ENCODE measurements at places on chromosomes 5 and 9.

DNA sequence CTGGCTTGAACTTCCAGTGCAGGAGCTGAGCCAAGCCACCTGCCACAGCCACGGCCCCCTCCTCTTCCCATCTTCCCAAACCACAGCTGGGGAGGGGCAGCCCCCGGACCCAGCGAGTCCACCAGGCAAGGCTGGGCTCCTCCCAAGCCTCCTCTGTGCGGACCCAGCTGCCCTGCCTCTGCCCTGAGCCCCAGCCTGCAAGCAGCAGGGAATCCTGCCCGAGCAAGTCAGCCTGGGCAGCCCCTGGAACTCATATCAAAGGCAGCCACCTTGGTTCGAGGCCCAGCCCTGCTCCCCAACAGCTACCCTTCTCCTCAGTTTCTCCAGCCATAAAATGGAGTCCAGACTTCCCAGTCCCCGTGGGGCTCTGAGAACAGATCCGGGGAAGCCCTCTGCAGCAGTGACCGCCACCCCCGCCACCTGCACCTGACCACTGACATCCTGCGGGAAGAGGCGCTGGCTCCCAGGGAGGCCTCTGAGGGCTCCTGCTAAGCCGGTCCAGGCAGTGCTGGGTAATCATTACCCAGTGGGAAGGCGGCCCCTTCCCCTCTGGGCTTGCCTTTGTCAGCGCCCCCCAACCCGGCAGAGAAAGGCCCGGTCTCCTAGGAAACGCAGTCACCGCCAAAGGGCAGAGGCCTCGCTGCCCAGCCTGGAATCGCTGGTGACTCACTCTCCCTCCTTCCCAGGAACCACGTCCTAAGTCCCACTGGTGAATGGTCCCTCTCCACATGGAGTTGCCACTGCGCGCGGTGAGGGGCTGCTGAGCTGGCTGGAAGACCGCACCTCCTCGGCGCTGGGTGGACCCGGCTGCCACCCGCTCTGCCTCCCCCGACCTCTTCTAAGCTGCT, 1.5 kb downstream of the VAV2 start:
- peak; percentile 92 for DNase-seq

DNA sequence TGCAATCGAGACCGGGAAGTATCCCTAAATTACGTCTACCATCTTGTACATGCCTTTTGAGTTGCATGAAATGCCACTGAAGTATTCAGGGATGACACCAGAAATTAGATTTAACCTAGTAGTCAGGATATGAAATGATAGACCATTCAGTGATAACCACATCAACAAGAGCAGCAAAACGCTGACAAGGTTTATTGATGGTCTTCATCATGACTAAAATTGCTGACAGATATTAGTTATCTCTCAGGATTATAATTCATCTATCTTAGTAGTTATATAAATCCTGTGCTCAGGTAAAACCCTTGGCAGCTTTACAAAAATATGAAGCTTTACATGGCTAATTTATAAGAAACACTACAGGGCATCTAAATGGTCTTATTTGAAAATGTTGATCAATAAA, 1104.7 kb downstream of the EFNA5 start:
- no peak for DNase-seq

DNA sequence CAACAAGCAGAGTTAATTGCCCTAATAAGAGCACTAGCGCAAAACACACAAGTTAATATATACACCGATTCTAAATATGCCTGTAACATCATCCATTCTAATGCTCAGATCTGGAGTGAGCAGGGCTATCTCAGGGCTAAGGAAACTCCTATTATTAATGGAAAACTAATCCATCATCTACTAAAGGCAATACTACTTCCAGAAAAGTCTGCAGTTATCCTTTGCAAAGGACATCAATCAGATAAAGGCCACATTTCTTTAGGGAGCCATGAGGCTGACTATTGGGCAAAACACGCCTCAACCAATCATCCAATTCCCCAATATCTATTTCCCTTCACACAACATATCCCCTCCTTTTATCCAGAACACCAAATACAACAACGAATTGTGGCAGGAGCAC, 1032.3 kb upstream of the NUDT12 start:
- DNase-seq, result no peak

- no peak for DNase-seq
These were observed 199.4 kb upstream of the SLC24A2 start for GRCh38 chr9:19988281-19988680.

GRCh38 chr9:121930956-121931355, 162.2 kb downstream of the TTLL11 start:
- DNase-seq, result no peak

GRCh38 chr5:82745016-82745415, 332.2 kb downstream of the TMEM167A start:
- no peak for DNase-seq

- DNase-seq, result no peak
These were observed 26.2 kb upstream of the ERGIC1 start for GRCh38 chr5:172807766-172808311.

DNA sequence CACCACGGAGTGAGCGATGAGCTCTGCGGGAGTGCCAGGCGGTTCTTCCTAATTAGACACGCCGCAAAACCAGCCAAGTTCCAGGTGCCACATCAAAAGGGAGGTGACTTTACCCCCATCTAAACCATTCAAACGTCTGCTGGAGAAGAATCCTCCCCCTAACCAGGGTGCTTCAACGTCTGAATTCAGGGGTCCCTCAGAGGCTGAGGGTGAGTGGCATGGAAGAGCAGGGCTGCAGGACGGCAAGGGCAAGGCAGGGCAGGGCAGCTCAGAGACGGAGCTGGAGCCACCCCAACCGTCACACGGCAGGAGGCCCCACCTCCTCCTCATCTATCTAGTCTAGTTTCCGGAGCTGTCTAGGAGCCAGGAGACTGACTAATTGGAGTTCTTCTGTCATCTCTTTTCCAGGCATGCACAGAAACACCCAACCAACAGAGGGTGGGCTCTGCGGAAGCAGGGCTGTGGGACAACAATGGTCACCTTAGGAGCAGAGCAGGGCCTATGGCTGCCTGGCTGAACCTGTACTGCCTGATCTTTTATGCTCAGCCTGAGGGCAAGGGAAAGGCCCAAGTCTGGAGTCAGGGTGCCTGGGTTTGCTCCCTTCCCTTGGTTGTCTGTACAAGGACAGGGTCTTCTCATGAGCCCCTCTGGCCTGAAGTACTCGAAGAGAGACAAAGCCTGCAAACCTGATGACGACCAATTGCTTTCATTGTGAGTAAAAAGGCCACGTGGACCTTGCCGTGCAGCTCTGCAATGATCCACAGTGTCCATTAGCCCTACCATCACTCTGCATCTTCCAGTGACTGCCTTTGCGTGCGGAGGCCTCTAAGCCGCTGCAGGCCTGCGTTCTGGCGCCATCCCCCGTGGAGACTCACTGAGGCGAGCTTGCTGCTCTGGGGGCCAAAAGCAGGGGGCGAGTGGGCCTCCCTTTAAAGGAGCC, 81.0 kb upstream of the SLC25A51 start:
- DNase-seq, result peak; percentile 81

GRCh38 chr9:6564868-6565267, 80.7 kb downstream of the GLDC start:
- no peak for DNase-seq

All from ELR (cell line).